ENCODE measurements at places on chromosomes 2 and 18.

DNA sequence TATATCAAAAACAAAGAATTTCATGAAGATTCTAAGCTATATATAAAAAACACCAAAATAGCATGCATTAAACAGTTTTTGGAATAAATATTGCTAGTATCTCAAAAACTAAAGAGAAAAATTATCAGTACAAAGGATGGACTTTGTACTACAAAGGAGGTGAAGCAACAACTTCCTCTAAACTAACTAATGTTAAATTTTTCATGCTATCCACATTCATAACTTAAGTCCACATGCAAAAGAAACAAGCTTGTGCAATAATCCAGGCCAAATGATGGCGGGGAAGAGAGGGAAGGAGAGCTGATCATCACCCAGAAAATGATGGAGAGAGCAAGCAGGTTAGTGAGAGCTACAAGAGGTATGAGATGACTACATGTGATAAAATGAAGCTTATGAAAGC lies 70.1 kb downstream of the KIDINS220 start:
- DNase-seq = no peak

DNA sequence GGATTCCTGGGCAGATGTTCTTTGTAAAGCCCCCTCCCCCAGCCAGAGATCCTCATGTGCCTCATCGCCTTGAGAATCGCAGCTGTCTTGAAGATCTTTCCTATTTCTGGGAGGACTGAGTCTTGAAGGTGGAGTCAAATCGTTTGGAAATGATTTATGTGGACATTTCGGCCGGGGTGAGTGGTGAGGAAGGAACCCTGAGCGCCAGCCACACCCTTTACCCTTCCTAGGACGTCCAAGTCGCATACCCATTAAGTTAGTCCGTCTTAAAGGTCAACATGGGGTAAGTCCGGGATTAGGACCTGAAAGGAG lies 84.9 kb upstream of the ZCCHC2 start:
- DNase-seq = no peak

DNA sequence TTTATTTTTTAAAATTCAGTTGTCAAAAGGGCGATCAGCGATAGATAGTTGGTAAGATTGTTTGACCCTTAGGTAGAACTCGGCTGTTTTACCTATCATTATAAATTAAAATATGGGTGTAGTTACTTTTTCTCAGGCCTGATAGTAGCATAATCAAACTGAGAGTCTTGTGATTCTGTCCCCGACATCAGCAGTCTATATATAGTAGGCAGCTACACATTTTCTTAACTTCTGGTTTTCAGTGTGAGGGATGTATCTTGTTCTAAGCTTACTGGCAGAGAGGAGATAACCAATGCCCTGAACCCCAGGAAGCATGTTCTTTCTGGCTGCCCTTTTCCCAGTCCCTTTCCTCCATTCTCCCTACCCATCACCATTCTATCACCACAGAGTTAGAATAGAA lies 56.6 kb downstream of the XRCC5 start:
- no peak for DNase-seq

DNA sequence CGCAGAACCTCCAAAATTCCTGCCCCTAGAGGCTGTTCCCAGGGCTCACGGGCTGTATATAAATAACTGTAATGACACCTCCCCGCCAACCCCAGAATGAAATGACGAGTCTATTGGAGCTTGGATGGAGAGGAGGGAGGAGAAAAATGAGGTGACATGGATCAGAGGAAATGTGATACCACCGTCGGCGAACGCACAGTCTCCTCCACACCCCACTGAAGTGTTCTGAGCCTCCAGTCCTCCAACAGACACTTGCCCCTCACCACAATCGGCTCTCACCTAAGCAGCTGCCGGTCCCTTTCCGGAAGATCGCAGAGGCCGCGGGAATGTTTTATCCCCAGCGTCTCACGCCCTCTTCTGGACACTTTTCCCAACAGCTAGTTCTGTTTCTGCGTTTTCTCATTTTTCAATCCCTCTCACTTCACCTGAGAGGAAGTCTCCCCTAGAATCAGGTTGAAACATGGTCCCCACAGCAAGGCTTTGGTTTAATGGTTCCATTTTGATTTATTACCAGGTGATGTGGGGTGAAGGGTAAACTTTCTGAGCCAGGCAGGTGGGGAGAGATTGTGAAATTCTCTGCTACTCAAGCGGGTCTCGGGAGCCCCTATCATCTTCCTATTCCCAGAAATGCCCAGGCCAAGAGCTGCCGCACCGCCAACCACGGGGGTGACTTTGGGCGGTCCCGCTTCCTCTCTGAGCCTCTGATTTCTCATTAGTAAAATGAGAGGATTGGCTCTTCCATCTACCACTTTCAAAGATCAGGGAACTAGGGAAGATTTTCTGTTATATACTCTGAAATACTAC lies 9.1 kb upstream of the MYO5B start:
- no peak for DNase-seq

DNA sequence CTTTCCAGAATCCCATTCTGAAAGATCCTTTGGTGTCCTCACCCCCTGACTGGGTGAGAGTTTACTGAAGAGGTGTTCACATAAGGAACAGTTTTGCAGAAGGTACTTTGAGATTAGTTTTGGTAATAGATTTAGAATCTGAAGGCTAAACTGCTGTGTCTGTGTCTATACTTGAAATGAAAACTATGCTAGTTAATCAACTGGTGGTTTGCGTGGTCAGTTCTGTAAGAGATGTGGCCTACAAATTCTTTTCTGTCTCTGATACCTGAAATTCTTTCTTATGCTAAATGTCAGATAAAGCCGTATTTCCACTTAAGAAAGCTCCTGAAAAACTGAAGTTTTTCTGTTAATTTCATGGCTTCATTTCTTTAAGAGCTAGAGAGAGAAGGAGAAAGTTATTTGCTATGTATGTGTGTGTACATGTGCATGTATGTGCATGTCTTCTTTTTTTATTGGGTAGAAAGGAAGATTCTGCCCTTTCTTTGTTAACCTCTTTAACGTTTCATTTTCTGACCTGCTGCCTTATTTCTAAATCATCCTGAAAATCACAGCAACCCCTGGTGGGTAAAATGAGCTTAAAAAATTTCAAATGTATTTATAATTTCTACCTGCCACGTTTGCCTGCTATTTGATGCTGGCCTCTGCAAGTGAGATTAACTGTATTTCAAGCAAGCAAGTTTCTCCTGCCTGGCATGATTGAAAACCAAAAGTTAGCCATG lies 552.0 kb upstream of the NRP2 start:
- no peak for DNase-seq

DNA sequence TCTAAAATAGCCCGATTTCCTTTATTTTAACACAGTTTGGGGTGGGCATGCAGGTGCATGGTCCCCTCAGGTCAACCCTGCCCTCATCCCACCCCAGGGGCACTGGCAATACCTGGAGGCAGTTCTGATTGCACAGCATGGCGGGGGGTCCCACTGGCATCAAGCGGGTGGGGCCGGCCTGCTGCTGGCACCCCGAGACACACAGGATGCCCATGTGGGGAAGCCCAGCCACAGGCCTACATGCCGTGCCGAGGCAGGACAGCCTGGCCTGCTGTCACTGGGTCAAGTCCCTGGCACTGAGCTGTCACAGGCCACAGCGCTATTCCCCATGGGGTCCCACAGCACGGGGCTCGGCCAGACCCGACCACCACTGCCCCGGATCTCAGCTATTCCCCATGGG lies 11.9 kb upstream of the KCNG2 start:
- no peak for DNase-seq

- DNase-seq = no peak
Measured at GRCh38 chr2:159185401-159186130, 100.9 kb downstream of the WDSUB1 start.

DNA sequence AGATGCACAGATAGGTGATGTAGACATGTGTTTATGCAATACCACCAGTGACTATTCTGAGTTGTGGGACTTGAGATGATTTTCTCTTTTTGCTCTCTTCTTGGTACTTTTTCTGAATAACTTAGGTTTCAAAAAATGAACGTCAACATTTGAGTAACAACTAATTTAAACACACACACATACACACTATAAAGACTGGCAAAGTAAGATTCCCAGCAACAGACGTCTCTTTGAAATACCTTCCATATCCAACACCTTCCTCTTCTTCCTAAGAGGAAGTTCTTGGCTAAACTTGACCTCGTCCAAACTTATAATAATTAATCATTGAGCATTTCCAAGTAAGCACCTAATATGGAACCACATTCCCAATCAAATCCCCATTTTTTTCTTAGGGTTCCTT lies 81.6 kb upstream of the RGPD4 start:
- DNase-seq = no peak

DNA sequence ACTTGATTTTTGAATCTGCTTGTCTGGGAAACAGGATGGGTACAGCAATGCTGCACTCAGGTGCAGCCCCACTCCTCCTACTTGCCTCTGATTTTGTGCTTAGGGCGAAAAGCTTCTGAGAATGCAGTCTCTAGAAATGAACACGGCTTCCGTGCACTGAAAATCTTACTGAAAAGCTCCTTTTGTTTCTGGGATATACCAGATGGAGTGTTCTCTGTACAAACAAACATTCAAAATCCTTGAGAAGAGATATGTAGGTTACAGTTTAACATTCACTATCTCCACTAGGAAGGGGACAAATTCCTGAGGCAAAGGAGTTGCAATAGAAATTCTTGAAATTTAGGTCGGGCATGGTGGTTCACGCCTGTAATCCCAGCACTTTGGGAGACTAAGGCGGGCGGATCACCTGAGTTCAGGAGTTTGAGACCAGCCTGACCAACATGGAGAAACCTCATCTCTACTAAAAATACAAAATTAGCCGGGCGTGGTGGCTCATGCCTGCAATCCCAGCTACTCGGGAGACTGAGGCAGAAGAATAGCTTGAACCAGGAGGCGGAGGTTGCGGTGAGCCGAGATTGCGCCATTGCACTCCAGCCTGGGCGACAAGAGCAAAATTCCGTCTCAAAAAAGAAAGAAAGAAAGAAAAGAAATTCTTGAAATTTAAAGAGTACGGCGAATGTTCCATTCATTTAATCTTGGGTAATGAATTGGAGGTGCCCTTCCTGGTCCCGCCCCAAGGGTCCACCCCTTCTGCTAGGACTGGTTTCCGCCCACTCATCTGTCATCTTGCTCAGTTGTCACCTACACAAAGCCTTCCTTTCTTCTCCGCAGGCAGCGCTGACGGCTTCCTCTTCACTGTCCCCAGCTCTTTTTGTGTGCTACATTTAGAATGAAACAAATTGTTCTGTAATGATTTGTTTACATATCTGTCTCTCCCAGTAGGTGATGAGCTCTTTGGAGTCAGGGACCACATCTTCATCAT lies 92.4 kb downstream of the SOCS6 start:
- DNase-seq = no peak

- no peak for DNase-seq
Measured at GRCh38 chr18:60235164-60235563, 137.4 kb downstream of the MC4R start.

- DNase-seq = no peak
Measured at GRCh38 chr2:15383695-15384350, 177.3 kb downstream of the NBAS start.

DNA sequence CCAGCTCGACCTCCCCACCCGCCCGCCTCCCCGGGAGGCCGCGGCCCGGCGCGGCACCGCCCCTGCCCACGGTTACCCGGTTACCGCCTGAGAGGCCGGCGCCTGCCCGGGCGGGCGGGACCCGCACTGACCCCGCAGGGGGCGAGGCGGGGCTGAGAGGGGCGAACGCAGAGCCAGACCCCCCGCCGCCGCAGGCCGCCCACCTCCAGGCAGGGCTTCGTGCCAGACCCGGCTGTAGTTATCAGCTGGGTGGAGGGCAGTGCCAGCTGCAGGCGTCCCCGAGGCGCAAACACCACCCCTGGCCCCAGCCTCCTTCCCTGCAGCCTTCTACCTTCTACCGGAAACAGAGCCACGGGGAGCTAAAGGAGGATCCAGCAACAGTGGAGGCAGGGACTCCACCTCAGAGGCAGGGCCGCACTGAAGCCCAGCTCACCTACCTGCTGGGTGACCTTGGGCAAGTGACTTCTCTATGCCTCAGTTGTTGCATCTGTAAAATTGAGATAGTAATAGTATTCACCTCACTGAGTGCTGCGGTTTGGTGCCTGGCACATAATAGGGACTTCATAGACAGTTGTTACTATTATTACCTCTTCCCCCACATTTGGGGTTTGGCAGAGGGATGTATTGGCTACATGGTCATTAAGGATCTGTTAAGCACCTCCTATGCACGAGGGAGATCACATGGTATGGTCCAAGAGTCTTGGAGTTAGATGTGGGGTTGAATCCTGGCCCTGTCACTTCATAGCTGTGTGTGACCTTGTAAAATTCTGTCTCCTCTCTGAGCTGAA lies 231.6 kb upstream of the SMAD2 start:
- no peak for DNase-seq

- no peak for DNase-seq
Measured at GRCh38 chr2:230691005-230691647, 21.5 kb upstream of the CAB39 start.

DNA sequence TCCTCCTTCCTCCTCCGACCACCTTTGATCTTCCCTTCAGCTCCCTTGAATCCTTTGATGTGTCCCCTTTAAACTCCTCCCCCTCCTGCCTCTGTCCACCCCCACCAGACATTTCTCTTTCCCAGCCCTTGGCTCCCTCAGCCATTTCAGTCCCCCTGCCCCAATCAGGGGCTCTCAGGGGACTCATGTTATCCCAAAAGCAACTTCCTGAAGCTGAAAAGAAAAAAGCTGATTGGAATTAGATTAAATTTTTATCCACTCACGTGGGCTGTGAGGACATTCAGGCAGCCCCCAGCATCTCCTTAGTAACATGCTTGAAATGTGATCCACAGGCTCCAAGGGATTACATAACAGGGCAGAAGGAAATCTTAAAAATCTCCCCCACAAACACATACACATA lies 81.3 kb downstream of the NEURL3 start:
- no peak for DNase-seq

DNA sequence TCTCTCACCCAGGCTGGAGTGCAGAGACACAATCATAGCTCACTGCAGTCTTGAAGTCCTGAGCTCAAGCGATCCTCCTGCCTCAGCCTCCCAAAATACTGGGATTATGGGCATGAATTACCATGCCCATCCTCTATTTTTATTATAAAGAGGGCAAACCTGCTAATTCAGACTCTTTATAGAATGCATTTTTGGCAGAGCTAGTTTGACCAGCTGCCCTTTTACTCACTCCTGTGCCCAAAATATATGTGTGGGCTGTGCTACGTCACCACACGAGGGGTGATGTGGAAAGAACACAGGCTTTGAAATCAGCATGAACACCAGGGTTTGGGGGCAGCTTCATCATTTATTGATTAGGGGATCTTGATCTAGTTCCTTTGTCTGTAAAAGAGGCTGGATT lies 137.8 kb downstream of the CLIP4 start:
- DNase-seq = no peak

DNA sequence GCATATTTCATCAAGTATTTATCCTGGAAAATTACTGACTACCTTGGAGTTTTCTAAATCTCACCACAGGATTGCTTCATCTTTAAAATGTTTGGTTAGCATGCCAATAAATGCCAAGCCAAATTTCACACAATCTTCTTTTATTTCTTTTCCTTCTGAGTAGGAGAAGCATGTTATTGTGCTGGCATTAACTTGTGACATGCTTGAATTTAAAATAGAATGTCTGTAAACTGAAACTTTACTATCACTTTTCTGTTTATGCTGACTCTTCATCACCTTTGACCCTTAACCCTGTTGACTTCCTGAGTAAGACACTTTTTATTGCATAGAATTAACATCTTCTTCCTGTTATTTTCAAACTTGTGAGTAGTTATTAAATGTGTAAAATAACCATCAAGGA lies 56.2 kb upstream of the LRRTM4 start:
- no peak for DNase-seq
